ENCODE measurements at places on chromosomes 7 and 10.

- no peak for DNase-seq
Observed at GRCh38 chr7:30503274-30504212, 1.1 kb downstream of the GGCT start.

DNA sequence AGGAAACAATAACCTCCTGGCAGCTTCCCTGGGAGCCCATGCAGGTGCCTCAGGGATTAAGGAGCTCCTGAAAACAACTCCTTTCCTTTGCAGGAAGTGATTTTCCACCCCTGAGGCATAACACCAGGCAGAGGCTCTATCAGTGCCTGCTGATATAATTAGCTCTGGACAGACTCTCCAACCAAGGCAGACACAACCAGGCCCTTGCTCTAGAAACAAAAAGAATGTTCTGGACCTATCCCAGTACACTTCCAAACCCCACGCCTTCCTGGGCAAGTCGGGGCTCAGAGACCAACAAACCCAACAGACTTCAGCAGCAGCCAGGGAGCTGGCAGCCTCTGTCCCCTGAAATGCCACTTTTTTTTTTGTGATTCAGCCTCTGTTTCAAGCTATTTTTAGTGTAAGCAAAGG lies 247.1 kb downstream of the KCNMA1 start:
- no peak for DNase-seq

- no peak for DNase-seq
Observed at GRCh38 chr10:105611244-105611798, 970.2 kb downstream of the SORCS3 start.

DNA sequence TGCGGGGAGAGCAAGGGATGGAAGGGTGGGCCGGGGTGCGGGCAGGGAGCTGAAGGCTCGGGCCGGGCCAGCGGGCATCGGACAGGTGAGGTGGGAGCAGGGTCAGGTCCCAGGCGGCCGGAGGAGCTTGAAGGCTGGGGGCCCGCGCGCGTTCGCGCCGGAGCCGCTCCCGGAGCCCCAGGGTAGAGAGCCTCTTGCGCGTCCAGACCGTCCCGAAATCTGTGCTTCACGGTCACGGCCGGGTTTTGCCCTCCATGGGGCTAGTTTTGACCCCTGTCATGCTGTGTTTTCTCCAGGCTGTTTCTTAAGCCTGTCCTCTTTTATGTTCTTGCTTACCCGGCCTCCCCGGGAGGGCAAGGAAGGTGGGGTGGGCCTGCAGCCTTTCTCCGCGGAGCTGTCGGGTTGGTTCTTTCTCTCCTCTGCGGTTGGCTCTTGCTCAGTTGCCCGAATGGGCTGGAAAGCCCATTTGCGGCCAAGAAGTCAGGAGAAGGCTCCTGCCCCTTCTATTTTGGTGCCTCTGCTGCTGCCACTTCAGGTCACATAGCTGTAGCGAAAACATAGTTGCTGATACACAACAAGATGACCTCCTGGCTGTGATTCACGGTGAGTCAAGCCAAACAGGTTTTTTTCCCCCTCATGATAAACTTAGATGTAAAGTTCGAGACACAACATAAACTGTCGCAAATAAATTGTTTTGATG lies 650 bp downstream of the UBE2D1 start:
- no peak for DNase-seq

DNA sequence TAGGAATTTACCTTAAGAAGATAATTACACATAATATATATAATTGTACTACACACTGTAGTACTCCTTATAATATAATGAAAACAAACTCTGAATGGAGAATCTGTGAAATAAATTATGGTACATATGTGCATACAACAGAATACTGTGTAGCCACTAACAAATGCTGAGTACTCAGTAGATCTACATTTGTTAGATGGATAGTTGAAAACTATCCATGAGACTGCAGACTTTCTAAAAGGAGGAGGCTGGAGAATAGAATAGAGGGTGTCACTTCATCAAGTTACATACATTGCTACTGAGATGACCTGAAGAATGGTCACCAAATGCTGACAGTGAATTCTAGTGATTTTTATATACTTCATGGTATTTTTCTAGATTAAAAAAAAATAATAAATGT lies 68.7 kb upstream of the OGDHL start:
- DNase-seq, result no peak

DNA sequence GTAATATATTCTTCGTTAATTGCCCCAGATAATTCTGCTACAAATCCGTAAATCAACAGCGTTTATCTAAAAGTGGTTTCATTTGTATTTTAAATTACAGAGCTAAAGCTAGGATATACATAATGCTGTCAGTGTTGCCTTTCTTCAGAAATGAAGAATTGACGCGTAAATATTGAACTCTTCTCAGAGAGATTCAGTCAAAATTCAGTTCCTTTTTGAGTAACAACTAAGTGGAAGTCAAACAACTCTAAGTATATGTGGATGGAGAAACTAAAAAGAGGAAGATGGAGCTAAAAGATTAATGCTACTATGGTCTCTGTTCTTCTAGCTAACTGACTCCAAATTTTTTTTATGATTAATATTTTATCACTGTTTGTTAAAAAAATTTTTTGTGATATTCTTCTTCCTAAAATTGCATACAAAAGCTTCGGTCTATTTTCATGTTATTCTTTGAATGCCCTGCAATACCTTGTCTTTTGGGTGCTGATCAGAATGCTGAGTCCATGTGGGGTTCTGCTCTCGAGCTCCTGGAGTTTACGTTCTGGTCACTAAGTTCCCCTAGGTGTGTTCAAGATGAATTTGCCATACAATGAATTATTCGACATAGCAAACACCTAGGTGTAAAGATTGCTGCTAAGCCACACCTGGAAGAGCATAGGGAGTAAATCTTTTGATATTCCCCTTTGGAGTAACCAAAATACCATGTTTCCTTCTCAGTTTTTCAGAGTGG lies 20.7 kb downstream of the MDFIC start:
- DNase-seq, result no peak

GRCh38 chr10:37754538-37755323 lies 102.7 kb downstream of the ZNF248 start:
- DNase-seq, result no peak

DNA sequence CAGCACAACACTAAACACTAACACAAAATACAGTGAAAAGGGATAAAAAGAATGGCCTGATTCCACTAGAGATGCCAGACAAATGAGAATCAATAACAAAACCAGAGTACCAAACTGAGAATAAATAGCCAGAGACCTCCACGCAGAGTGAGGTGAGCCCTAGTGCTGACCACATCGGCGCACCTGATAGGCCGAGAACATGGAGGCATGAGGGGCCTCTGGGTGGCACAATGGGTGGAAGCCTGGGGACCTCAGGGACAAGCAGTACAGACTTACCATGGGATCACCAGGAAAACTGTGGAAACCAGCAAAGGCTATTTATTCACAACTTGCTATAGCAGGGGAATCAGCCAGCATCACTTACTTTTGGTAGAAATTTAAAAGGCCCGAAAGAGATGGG lies 1.8 kb upstream of the CSGALNACT2 start:
- no peak for DNase-seq

DNA sequence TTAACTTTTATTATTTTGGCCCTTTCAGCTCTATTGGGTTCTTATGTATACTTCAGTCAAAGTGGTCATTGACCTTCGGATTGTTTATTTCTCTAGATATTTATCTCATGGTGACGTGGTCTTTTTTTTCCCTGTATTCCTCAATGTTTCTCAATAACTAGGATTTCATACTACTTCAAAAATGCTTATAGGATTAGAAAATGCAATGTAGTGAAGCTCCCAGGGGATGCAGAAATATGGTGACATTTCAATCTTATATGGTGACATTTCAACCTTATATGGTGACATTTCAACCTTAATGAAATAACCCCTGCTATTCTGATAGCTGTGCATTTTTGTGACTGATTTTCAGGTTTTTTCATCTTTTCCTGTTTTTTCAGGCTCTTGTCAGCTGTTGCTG lies 51.4 kb downstream of the CHRM2 start:
- no peak for DNase-seq

- no peak for DNase-seq
Observed at GRCh38 chr10:90461437-90462155, 396.2 kb downstream of the HTR7 start.

Data from CD4-positive, alpha-beta memory T cell (primary cell).